ENCODE measurements at places on chromosomes 13 and 19.

GRCh38 chr19:38879400-38879751, 1.3 kb upstream of the RINL start:
- no peak for DNase-seq

DNA sequence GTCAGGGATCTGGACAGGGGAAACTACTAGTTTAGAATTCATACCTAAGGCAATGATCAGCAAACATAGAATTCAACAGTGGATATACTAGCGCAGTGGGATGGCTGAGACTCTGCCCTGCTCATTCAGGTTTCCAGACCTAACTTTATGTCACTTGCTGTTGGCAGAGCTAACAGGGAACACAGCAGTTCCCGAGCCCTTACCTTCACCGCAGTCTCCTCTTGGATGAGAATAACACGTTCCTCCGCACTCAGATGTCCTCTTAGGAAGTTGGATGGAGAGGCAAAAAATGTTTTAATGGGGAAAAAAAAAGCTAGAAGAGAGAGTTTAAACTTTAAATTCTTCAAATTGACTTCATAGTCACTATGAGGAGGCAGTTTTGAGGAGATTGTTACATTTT, 159.7 kb upstream of the FREM2 start:
- DNase-seq, result no peak

DNA sequence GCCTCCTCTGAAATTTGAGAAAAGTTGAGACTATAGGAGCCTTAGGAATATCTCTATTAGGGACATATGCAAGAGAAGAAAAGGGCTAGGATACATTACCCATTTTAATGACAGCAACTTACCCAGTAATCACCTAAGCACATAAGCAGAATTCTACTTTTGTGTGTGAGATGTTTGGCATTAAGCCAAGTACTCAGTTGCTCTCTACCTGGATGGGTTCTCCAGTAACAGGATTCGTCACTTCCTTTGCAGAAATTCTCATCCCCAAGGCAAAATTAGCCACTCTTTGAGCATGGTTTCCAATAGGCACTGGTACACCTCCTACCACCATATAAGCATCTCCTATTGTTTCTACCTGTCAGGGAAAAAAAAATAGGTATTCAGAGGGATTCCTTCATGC, 95.1 kb downstream of the C13orf42 start:
- DNase-seq, result no peak

DNA sequence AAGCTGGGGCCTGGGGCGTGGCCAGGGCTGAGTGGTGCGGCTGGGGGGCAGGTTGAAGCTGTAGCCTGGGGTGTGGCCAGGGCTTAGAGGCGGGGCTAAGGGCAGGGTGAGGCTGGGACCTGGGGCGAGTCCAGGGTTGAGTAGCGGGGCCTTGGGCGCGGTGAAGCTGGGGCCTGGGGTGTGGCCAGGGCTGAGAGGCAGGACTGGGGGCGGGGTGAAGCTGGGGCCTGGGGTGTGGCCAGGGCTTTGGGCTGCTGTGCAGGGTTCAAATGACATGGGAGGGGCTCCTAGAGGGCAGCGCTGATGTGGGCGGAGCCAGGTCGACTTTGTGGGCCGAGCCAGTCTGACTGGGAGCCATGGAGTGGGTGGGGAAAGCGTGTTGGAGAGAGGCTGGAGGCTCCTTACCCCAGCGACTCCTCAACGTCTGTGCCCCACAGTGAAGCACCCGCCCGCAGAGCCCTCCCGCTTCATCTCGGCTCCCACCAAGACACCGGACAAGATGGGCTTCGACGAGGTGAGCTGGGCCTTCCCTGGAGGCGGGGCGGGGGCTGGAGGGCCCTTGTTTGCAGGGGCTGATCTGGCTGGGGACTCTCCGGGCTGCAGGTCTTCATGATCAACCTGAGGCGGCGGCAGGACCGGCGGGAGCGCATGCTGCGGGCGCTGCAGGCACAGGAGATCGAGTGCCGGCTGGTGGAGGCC, 21.5 kb downstream of the COLGALT1 start:
- peak; percentile 21 for DNase-seq

- no peak for DNase-seq
Observed at GRCh38 chr13:24618011-24618955, 61.9 kb upstream of the ATP12A start.

DNA sequence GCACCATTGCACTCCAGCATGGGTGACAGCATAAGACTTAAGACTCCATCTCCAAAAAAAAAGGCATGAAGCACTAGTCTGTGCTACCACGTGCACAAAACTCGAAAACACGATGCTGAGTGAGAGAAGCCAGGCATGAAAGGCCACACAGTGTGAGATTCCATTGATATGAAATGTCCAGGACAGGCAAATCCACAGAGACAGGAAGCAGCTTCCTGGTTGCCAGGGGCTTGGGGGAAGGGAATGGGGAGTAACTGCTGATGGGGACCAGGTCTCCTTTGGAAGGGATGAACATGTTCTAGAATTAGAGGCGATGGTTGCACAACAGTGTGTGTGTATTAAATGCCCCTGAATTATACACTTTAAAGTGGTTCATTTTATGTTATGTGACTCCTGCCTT, 15.9 kb upstream of the JUND start:
- peak; percentile 62 for DNase-seq

- DNase-seq, result no peak
Observed at GRCh38 chr13:34879851-34880250, 62.2 kb upstream of the NBEA start.

DNA sequence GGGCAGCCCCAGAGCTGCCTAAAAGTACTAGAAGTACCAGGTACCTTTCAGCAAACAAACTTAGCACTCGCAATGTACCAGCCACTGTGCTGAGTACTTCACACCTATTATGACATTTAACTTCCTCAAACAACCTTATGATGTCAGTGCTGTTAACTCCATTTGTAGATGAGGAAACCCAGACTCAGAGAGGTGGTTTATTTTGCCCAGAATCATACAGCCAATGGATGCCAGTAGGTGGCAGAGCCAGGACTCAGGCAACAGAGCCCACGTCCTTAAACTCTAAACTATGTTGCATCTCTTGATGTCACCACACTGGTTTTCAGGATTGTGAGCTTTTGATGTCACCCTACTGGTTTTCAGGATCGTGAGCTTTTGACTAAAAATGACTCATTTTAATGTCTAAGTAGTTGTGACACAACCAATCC, 78.9 kb downstream of the FLT1 start:
- DNase-seq, result no peak

GRCh38 chr13:113404723-113405471, 41.0 kb upstream of the GRTP1 start:
- DNase-seq, result no peak

GRCh38 chr19:45162608-45163143, 1.9 kb upstream of the NKPD1 start:
- DNase-seq, result no peak

- DNase-seq, result no peak
Observed at GRCh38 chr19:29292153-29292552, 79.2 kb upstream of the UQCRFS1 start.

GRCh38 chr19:10568062-10568825, 535 bp downstream of the CDKN2D start:
- no peak for DNase-seq

DNA sequence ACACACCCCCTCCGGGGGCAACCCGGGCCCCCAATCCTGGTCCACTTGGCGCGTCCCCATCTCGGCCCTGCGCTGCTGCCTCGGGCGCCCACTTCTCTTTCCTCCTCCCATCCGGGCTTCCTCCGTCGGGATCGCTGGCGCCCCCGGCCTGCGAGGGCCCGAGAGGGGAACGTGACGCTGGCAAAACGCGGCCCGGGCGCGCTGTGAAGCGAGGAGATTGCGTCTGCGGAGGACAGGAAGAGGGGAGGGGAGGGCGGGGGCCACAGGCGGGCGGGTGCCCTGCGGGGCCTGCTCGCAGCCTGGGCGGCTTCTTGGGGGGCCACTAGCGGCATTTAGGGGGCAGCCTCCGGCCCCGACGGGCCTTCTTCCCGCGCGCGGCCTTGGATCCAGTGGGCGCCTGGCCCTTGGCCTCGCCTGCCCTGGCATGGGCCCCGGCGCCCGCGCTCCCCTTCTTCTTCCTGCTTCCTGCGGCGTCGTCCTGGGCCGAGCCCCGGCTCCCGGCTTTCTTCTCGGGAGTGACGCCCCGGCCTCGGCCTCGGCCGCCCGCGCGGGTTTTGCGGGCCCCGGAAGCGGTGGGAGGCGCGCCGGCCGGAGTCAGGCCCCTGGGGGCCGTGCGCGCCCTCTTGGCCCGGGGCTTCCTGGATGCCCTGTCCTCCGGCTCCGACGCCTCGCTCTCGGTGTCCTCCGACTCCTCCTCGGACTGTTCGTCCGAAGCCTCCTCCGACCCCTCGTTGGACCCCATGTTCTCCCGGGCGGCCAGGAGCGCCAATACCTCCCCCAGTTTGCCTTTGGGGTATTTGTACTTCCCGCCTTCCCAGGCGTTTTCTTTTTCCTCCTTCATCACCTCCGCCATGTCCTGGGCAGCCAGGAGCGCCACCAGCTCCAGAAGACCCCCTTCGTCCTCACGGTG, 2.2 kb downstream of the PNMA8B start:
- no peak for DNase-seq

DNA sequence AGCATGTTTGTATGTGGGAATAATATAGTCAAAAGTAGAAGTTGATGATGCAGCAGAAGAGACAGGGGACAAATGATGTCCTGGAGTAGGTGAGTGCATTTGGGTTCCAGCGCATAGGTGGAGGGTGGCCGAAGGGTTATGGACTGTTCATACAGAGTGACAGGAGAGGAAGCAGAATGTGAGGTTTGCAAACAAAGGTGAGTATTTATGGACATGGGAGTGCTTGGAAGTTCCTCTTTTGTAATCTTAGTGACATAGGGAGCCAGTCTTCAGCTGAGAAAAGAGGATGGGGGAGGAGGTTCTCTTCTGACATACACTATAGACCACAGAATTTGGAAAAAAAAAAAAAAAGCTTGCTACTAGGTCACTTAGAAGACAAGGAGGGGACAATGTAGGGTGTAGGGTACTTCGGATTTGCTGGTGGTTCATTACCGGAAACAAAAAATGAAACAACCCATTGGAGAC, 331.6 kb downstream of the DLEU7 start:
- DNase-seq, result no peak

DNA sequence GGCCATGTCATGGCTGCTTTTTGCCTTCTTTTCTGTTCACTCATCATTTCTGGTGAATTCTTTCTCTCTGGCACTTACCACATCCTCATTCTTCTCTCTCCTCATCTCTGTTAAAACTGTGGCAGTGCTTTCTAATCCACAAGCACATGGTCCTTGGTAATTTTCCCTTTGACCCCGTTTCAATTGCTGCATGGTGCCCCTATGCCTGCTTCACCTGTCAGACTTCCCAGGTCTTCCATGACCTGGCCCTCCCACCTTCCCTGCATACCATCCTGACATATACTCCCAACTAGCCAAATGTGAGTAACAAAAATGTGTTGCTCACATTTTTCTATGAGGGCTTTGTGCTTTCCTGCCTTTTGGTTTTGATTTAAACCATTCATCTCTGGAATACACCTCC, 286.5 kb downstream of the MTUS2 start:
- DNase-seq, result no peak

DNA sequence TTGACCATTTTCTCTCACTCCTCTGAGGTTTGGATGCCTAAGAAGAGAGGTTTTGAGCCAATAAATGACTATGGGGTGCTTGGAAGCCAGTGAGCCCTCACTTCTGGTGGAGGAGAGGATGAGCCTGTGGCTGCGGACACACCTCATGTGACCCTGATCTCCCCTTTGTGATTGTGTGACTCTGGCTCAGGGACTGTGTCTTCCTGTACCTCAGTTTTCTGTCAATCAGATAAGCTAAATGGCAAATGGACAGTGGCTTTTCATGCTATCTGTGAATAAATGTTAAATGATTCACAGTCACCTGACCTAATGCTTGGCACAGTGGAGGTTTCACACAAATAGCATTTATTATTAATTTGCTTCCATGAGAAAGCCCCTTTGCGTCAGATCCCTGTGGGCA, 2.7 kb downstream of the PSG8 start:
- no peak for DNase-seq

DNA sequence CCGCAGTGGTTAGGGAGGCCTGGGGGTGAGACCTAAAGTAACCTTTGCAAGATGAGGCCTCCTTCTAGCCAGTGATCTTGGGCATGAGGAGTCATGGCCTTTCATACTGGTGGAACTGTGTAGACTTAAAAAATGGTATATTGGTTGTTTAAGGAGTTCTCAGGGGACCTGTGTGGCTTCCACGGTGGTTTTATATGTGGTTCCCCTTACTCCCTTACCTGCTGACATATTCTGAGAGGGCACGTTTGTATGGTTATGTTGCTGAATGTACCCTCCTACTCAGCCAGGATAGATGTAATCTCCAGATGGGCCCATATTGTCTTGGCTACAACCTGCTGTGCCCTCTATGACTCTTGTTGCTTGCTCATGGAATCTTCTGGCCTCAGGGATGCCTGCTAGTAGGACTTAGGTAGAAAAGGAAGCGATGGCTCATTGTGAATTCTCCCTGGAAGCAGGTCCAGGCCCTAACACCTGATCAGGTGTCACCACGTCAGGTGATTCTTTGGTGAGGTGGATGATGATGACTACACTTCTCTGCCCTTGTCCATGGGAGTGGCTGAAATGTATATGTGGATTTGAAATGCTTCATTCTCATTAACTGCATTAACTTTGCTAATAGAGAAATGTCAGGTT, 1.8 kb downstream of the ZNF460 start:
- DNase-seq, result no peak

GRCh38 chr13:113080901-113081521, 24.6 kb upstream of the F7 start:
- DNase-seq, result no peak

All from fibroblast of skin of right quadriceps (primary cell).